Activated B cell treated with CpG ODN at 0.5 μM for 24 hours (primary cell): ENCODE measurements at places on chromosomes 1 and 21. TPM values are rescaled to one million over a fixed set of nuclear protein-coding genes. Genes with fewer than 3 reads are reported as not detected.

DNA sequence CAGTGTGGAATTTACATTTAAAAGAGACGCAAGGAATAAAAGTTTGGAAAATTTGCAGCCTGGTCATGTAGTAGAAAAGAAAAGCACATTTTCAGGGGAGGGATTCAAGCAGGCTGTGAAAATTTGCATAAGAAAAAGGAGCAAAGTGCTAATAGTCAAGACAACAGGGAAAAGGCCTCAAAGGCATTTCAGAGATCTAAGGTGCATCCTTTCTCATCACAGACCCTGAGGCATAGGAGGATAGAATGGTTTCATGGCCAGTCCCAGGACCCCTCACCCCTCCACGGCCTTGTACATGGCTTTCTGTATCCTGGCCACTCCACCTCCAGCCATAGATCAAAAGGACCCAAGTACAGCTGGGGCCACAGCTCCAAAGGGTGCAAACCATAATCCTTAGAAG, 380.5 kb upstream of the BRINP3 start:
- no peak overlapping the region for H3K4me3 ChIP-seq
- no peaks in the 10 kb centered on the region for H3K36me3 ChIP-seq
- no peaks in the 10 kb centered on the region for H3K4me1 ChIP-seq

DNA sequence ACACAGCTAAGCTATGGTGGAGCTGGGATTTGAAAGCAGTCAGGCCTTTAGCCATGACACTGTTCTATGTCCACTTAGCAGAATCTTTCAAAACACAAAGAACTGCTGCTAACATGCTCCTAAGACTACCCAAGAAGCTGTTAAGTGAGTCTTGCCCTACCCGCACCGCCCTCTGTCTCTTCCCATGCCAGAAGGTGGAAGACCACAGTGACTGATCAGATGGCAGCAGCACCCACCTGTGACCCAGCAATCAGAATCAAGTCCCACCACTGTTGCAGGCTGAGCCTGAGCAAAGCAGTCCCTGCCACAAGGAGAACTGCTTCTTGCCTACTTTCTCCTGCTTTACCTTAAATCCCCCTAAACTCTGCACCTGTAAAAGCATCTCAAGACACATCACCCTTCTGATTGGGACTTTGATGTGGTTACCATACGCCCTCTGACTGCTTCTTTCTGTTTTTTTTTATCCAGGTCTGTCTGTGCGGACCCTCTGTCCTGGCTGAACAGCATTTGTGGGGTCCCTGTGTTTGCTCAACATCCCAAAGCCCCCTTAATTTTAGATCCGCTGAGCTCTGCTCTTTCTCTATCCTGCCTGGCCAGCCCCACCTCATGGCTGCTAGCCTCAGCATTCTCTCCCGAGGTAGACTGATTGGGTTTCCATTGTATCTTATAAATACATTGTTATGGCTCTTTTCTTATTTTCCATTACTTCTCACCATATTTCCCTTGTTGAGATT, 16.0 kb downstream of the IRF2BP2 start:
- peaks cover 13% of the 10 kb centered on the region for H3K4me1 ChIP-seq
- no peaks in the 10 kb centered on the region for H3K36me3 ChIP-seq
- H3K27me3 ChIP-seq: no peaks in the 10 kb centered on the region
- H3K27ac ChIP-seq: no peak overlapping the region
- DNase-seq: no peak

DNA sequence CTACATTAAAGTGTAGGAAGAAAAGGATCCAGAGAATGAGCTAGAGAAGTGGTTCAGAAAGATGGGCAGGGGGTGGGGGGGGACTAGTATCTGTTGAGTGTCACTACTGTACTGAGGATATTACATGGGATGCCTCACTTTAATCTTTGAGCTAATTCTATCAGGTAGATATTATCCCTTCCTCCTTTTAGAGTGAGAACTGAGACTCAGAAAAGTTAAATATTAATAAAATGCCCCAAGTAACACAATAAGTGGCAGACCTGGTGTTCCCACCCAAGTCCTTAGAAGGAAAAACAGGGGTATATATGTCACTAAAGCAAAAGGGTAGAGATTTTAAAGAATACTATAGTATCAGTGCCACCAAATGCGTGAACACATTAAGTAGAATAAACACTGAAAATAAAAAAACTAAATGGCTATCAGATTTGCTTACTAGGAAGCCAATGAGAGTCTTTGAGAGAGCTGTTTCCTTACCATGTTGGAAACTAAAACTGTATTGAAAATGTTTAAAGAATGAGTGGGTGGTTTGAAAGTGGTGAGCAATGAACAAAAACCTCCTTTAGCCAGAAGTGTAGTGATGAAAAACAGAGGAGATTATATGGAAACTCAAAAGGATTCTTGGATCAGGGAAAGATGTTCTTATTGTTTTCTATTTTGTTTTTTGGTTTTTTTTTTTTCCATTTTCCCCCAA, 230.8 kb downstream of the BARHL2 start:
- DNase-seq: no peak
- no peak overlapping the region for H3K4me3 ChIP-seq
- H3K36me3 ChIP-seq: no peaks in the 10 kb centered on the region
- no peak overlapping the region for H3K27ac ChIP-seq
- H3K4me1 ChIP-seq: no peaks in the 10 kb centered on the region

DNA sequence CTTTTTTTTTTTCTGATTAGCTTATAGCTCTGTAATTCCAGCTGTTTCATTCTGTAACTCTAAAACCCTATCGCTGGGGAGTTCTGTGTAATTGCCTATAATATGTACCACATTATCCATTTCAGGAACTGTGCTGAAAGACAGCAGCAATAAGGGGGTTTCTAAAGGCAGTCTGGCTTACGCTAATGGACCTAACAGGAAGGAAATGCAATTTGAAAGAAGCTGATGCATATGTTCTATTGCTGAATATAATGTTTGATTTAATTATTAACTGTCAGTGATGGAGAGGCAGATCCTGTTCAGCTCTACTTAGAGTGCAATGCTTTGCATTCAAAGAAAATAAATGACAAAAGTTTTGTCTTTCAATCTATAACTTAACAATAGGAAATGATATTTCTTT, 209.4 kb upstream of the SNX7 start:
- no peak for DNase-seq
- no peak overlapping the region for H3K4me3 ChIP-seq
- H3K4me1 ChIP-seq: no peaks in the 10 kb centered on the region
- H3K36me3 ChIP-seq: no peaks in the 10 kb centered on the region
- no peaks in the 10 kb centered on the region for H3K27me3 ChIP-seq

GRCh38 chr1:25197982-25198662, 34.2 kb downstream of the SYF2 start:
- no peak for DNase-seq
- peaks cover 7% of the 10 kb centered on the region for H3K27me3 ChIP-seq
- no peak overlapping the region for H3K27ac ChIP-seq

DNA sequence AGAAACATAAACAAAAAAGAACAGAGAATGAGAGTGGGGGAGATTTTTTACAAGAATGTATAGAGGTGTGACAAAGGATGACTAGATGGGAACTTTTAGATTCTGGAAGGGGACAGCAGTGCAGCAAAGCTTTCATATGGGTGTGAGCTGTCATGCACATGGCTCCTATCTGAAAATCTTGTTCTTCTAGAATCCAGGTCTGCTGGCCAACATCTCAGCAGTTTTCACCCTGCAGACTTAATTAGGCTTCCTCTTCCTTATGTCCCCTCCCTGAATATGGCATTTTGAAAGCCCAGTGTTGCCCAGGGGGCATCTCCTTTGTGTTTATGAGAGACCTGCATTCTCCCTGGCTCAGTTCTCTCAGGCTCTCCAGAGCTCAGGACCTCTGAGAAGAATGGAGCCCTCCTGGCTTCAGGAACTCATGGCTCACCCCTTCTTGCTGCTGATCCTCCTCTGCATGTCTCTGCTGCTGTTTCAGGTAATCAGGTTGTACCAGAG, at the start of gene CYP4Z1:
Gene CYP4Z1 (plus strand): TSS at position 135 of the 498 bp plus-strand sequence. CDS start 260 bp downstream, at position 395.
- peaks cover 11% of the 10 kb centered on the region for H3K27me3 ChIP-seq
- H3K4me3 ChIP-seq: no peak within 1 kb of the TSS

GRCh38 chr1:178593515-178593914, 80.6 kb downstream of the TEX35 start:
- no peaks in the 10 kb centered on the region for H3K27me3 ChIP-seq
- no peak for DNase-seq
- H3K36me3 ChIP-seq: peaks cover 39% of the 10 kb centered on the region
- H3K4me3 ChIP-seq: no peak overlapping the region
- H3K4me1 ChIP-seq: peaks cover 92% of the 10 kb centered on the region

DNA sequence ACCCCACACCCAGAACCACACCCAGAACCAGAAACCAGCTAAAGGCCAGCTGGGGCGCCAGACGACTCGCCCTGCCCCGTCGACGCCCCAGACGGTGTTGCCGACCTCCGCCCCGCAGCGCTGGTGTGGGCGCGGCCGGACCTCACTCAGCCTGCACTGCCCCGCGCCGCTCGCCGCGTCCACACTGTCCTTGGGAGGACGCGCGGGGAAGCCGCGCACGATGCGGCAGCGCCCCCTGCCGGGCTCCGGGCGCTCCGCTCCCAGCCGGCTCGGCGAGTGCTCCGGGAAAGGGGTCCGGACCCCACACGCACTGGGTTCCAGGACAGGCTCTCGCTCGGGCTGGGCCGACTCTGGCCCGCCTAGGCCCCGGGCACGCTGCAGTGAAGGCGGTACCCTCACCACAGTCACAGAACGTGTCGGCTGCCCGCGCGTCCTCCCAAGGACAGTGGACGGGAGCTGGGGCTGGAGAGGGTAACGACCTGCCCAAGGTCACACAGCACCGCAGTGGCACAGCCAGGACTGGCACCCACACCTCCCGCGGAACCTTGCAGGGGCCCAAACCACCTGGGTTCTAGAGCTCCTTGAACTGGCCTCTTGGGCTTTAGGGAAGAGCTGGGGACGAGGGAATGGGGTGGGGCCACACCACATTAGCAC, 90.2 kb downstream of the DMRTA2 start:
- no peak overlapping the region for H3K27ac ChIP-seq
- DNase-seq: peak; percentile 25
- H3K27me3 ChIP-seq: peaks cover 30% of the 10 kb centered on the region

- H3K4me1 ChIP-seq: no peaks in the 10 kb centered on the region
- no peak overlapping the region for H3K27ac ChIP-seq
- DNase-seq: no peak
- no peak overlapping the region for H3K4me3 ChIP-seq
These were observed 68.9 kb downstream of the IFI44 start for GRCh38 chr1:78718566-78718965.

Gene PDPN
- total RNA-seq: not detected in 2 replicates

Gene MTARC2
- 8.9 and 9.2 TPM in 2 replicates for total RNA-seq

- DNase-seq: no peak
- no peak overlapping the region for H3K27ac ChIP-seq
- H3K4me1 ChIP-seq: no peaks in the 10 kb centered on the region
- H3K27me3 ChIP-seq: peaks cover 6% of the 10 kb centered on the region
These were observed 95.3 kb downstream of the ABCA4 start for GRCh38 chr1:94025383-94026340.

Gene KIF21B
- total RNA-seq: 28.1 and 31.8 TPM in 2 replicates

GRCh38 chr1:12173631-12174121, 6.9 kb downstream of the TNFRSF1B start:
- H3K27me3 ChIP-seq: no peaks in the 10 kb centered on the region
- peaks cover 51% of the 10 kb centered on the region for H3K36me3 ChIP-seq
- H3K4me1 ChIP-seq: peaks cover 90% of the 10 kb centered on the region

- no peak overlapping the region for H3K27ac ChIP-seq
- H3K4me3 ChIP-seq: no peak overlapping the region
- H3K4me1 ChIP-seq: peaks cover 29% of the 10 kb centered on the region
- DNase-seq: no peak
- H3K36me3 ChIP-seq: no peaks in the 10 kb centered on the region
- no peaks in the 10 kb centered on the region for H3K27me3 ChIP-seq
These were observed 119.9 kb downstream of the FASLG start for GRCh38 chr1:172778456-172779455.

DNA sequence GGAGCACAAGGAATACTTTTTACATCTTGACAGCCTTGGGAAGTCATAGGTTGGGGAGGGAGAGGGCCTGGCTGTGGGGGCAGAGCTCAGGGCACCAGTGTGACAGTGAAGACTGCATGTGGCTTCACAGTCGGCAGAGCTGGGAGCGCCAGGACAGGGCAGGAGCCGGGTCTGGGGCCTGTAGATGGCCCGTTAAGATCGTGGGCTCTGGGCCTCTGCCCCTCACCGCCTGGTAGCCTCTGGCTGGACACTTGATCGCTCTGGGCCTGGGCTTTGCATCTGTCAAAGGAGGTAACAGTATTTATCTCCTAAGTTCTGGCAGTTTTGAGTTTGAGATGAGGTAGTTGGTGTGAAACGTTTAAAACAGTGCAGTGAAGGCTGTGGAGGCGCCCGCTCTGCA, 4.8 kb downstream of the SLX9 start:
- H3K27me3 ChIP-seq: no peaks in the 10 kb centered on the region
- H3K27ac ChIP-seq: no peak overlapping the region
- H3K36me3 ChIP-seq: peaks cover 46% of the 10 kb centered on the region
- no peak overlapping the region for H3K4me3 ChIP-seq
- DNase-seq: no peak
- peaks cover 45% of the 10 kb centered on the region for H3K4me1 ChIP-seq

GRCh38 chr1:58781541-58782177, 2.2 kb downstream of the JUN start:
- H3K36me3 ChIP-seq: peaks cover 34% of the 10 kb centered on the region
- H3K27me3 ChIP-seq: no peaks in the 10 kb centered on the region
- H3K4me1 ChIP-seq: peaks cover 34% of the 10 kb centered on the region
- peak; percentile 50 for DNase-seq
- peak overlapping the region; percentile 96 for H3K4me3 ChIP-seq

DNA sequence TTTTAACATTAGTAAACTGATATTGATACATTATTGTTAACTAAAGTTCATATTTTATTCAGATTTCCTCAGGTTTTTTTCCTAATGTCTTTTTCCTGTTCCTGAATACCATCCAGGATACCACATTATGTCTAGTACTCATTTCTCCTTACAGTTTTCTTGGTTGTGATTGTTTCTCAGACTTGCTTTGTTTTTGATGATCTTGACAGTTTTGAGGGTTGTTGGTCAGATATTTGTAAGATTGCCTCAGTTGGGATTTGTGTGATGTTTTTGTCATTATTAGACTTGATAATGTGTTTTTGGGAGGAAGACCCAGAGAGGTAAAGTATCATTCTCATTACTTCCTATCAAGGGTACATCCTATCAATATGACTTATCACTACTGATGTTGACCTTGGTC, 19.5 kb downstream of the EPB41 start:
- DNase-seq: no peak
- H3K4me3 ChIP-seq: no peak overlapping the region
- peaks cover 66% of the 10 kb centered on the region for H3K4me1 ChIP-seq
- H3K36me3 ChIP-seq: peaks cover 2% of the 10 kb centered on the region

- H3K27me3 ChIP-seq: no peaks in the 10 kb centered on the region
- no peaks in the 10 kb centered on the region for H3K4me1 ChIP-seq
- no peak overlapping the region for H3K4me3 ChIP-seq
- no peak for DNase-seq
- H3K27ac ChIP-seq: no peak overlapping the region
These were observed 366.1 kb upstream of the PTBP2 start for GRCh38 chr1:96355521-96355920.

- no peak overlapping the region for H3K4me3 ChIP-seq
- no peak overlapping the region for H3K27ac ChIP-seq
- no peaks in the 10 kb centered on the region for H3K27me3 ChIP-seq
- no peak for DNase-seq
These were observed 111.6 kb downstream of the ADGRL2 start for GRCh38 chr1:81912383-81912782.

GRCh38 chr1:201264072-201264471, 19.2 kb upstream of the PKP1 start:
- no peak overlapping the region for H3K27ac ChIP-seq
- peaks cover 46% of the 10 kb centered on the region for H3K27me3 ChIP-seq
- no peaks in the 10 kb centered on the region for H3K4me1 ChIP-seq

Gene LDLRAP1
- 8.7 and 10.8 TPM in 2 replicates for total RNA-seq

Gene CLCA1
- total RNA-seq: not detected in 2 replicates
